ENCODE measurements at places on chromosomes 3 and 15.

GRCh38 chr15:83709241-83709640 is 55.3 kb downstream of the ADAMTSL3 start:
- DNase-seq = no peak

DNA sequence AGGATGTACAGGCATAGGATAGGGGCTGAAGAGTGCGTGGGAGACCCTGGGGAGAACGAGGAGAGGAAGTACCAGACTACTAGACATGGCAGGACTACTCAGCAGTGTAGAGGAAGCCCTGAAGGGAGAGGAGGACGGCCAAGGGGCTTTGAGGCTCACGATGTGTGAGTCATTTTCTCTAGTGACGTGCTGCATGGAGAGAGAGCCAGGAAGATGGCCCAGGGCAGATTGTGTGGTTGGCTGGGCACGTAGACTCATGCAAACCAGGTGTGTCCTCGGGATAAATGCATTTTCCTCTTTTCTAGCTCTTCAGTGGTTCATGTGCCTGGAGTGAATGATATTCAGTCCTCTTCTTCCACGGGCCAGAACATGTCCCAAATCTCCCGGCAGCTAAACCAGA is 115.0 kb upstream of the ABHD17C start:
- DNase-seq = no peak

GRCh38 chr3:184345317-184346144 is 8.1 kb downstream of the FAM131A start:
- peak; percentile 97 for DNase-seq

DNA sequence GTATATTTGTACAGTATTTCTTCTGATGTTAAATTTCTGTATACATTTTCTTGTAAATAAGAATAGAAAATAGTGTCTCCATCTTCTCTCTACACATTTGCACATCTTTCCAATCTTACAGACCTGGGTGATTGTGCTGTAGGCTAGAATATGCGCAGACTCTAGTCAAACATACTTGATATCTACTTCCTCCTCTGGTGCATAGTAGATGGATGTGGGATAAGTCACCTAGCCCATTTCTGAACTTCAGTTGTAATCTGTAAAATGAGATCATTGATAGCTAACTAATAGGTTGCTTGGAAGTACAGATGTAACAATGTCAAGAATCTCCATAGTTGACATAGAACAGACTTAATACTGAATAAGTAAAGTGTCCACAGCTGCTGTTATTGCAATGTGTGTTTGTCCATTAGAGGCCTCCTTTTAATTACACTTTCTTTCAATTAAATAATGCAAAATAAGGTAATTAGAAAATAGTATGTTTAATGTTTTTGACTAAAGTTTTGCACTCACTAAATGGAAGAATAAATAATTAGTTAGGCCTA is 46.7 kb downstream of the ALCAM start:
- no peak for DNase-seq

DNA sequence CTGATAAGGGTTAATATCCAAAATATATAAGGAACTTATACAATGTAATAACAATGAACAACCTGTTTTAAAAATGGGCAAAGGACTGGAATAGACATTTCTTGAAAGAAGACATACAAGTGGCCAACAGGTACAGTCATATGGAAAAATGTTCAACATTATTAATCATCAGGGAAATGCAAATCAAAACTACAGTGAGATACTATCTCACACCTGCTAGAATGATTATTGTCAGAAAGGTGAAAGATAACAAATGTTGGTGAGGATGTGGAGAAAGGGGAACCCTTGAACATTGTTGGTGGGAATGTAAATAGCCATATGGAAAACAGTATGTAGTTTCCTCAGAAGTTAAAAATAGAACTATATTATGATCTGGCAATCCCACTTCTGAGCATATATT is 20.4 kb downstream of the GOLM2 start:
- DNase-seq = no peak

- DNase-seq = no peak
Measured at GRCh38 chr3:1583044-1583443, 490.2 kb downstream of the CNTN6 start.

GRCh38 chr15:66570842-66571478 is 5.2 kb upstream of the LCTL start:
- no peak for DNase-seq

DNA sequence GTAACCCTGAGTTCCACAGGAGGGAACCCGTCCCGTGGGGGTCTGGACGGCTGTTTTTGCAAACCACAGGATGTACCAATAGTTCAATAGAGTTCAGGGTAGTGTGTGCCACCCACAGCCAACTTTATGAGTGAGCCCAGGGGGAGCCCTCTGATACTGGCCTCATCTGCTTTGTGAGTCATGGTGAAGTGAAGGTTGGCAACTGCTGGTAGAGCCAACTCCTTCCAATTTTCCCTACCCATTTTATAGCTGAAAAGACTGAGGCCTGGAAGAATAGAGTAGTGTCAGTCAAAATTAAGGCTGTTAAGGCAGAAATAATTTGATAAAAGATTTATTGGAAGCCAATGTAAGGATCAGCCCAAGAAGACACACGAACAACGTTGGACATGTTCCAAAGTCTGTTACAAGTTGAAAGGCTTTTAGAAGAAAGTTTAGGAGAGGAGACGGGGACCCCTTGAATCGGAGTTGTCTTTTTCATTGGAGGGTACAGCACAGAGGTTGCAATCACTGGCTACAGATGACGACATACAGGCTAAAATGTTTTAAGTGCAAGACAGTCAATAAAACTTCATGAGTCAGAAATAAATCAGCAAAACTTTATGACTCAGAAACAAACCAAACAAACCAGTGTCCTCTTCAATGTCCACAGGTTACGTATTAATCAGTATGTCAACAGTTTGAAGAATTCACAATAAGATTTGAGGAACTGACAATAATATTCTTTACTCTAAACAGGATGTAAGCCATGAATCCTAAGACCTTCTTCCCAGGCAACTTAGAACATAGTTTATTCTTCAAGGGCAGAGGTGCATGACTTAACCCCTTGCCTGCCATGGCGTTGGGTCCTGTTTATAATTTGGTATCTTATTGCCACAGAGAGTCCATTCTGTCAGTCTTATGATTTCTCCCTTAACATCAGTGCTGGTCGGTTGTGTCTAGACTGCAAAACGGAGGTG is 62.9 kb upstream of the NR2E3 start:
- DNase-seq = no peak

DNA sequence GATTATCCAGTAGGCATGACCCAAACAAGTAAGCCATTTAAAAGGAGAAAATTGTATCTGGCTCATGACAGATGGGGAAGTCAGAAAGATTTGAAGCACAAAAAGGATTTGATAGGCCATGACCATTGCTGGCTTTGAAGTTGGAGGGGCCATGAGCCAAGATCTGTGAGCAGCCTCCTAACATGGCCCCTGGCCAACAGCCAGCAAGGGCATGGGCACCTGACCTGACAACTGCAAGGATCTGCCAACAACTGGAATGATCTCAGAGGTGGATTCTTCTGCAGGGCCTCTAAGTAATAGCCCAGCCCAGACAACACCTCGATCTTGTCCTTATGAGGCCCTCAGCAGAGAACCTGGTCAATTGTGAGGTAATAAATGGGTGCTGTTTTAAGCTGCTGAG is 93.0 kb downstream of the ARNT2 start:
- no peak for DNase-seq

GRCh38 chr3:10935028-10935427 is 57.5 kb upstream of the SLC6A1 start:
- DNase-seq = no peak

DNA sequence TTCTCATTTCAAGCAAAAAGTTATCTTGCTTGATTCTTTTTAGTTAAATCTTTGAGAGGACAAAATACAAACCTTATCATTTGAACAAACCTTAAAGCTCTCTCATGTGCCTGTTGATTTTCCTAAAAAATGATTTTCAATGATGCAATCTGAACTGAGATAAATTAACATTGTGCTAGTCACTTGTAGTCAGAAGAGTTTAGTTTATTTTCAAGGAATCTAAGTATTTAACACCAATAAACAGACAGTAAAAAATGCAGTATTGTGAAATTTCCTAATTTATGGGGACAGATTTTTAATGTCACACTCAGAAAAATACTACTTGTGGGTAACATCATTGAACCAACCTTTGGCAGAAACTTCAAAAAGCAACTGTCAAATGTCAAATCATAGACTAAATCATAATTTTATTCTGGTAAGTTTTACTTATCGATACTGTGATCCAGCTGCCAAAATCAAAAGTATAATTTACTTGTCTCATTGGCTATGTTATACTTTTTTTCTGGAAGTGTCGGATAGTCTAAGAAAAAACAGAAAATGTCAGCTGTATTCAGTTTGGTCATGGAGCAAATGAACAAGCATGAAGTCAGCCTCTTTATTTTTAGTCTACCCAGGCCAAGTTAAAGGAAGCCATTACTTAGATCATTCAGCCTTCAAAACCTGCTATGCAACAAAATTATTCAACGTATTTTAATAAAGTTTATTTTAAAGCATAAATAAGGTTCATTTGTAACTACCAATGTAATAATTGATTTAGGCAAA is 52.4 kb upstream of the FNDC3B start:
- DNase-seq = no peak

GRCh38 chr3:27471923-27472550 is 12.1 kb downstream of the SLC4A7 start:
- no peak for DNase-seq

- no peak for DNase-seq
Measured at GRCh38 chr3:171454041-171454440, 6.2 kb downstream of the TNIK start.

DNA sequence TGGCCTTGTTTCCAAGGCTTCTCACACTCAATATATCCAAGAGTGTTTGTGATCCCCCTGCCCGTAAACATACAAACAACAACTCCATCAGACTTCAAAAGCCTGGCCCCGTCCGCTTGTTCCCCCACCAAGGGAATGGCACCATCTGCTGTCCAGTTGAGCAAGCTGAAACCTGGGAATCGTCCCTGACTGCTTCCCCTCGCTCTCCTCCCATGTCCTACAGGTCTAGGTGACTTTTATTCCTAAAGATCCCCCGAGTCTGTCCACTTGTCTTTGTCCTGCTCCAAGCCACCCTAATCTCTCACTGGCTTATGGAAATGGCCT is 27.9 kb upstream of the FAM174B start:
- peak; percentile 68 for DNase-seq

Data from hematopoietic multipotent progenitor cell treated with erythropoietin and hydrocortisone succinate and interleukin-3 and kit ligand, for 8 days (in vitro differentiated cells).